ENCODE measurements at places on chromosomes 6 and 20. TPM values are rescaled to one million over a fixed set of nuclear protein-coding genes. Genes with fewer than 3 reads are reported as not detected.

Gene BEND6
- 5.7 TPM for total RNA-seq

Gene BTBD3
- total RNA-seq = 17.6 TPM

Gene PNPLA1
- total RNA-seq = not detected

Gene POU3F2
- not detected for total RNA-seq

DNA sequence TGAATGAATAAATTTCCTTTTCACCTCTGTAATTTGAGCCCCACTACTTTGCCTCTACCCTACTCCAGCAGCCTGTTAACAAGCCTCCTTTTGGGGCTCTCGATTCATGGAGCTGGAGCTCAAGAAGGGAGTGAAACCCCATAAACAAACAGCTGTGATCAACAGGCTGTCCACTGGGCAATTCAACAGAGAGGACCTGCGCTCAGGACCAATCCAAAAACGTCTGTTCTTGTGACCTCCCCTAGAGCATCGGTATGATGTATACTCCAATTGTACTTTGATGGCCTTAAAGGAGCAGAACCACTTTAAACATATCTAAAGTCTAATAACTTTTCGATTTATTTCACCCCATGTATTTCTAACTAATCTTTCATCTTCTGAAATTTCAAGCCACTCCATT, 37.4 kb downstream of the HIVEP2 start:
- no peak for DNase-seq

GRCh38 chr6:99330159-99330558, 19.3 kb downstream of the FAXC start:
- peak; percentile 31 for DNase-seq

- DNase-seq = no peak
Measured at GRCh38 chr6:56076033-56076432, 171.3 kb downstream of the COL21A1 start.

GRCh38 chr6:119541132-119541905, 191.8 kb upstream of the MAN1A1 start:
- DNase-seq = no peak

DNA sequence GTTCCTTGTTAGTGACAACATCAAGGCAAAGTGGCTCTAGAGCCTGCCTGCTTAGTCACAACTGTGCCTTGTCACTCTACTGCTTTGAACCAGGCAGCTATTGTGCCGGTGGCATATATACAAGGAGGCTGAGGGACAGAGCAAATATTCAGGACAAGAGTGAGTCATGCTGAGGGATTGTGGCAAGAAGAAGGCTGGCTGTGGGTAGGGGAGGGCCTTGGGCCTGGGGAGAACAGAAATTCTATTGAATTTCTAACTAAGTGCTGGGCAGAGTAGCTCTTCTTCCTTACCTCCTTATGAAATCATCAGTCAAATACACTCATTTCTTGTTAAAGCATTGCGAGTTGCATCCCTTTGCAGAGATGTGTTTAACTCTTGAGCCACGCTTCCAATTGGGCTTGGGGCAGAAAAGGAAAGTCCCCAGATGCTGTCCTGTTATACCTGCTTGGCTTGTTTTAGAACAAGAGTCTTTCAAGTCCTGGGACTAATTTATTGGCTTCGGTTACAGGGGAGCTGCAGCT, 59.7 kb downstream of the PFDN4 start:
- DNase-seq = peak; percentile 99

DNA sequence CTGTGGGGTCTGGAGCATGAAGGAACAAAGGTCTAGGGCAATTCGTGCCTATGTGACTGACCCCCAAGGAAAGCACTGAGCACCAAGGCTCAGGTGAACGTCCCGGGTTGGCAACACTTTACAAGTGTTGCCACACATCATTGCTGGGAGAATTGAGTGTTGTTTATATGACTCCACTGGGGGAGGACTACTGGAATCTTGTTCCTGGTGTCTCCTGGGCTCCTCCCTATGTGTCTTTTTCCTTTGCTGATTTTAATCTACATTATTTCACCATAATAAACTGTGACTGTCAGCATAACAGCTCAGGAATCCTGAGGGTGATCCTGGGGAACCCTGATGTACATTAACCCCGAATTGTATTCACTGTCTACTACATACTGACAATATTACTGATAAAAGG, 207.7 kb upstream of the BMP2 start:
- DNase-seq = no peak

Measured in PC-9 (cell line).